NCI-H1092 treated with DMSO at 0.1 percent for 48 hours (cell line): ENCODE measurements at places on chromosomes 11 and 22.

DNA sequence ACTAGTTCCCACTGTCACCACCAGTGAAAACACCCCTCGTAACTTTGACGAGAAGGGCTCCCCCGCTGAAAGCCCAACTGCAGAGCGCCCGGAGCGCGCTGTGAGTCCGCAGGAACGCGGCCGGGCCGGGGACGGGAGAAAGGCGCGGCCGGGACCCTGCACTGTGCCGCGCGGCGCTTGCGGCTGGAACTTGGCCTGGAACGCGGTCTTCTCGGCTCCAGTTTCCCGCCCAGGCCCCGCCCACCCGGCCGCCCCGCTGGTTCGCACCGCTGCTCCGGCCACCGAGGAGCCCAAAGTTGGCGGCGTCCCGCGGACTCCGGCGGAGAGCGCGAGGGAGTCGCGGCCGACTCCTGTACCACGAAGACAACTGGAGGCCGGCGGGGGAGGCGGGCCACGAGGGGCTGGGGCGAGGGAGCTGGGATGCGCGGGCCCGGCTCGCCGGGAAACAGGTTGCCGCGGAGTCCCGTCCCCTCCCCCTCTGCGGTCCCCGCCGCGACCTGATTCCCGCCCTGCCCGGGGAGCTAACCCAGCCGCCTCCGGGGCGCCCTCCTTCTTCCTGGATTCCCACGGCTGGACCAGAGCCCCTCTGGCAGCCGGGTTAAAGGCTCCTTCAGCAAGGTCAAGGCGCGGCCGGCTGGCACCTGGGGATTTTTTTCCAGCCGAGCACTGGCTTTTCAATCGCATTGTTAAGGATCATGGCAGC, 3.4 kb downstream of the TENM4 start:
- DNase-seq, result peak; percentile 31

DNA sequence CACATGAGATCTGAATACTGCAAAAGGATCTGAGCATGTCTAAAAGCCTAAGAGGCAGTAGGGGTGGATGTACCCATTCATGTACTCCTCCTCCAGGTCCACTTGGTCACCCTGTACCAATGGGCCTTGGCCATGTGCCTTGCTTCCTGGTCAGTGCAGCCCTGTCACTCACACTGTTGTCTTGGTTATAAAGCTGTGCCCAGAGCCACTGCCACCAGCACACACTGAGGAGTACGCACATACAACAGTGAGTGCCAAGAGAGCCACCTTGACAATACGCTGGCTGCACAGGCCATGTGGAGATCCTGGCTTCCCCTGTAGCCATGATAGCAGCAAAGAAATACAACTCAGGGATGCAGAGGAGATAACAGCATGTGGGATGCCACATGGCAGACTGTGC, 96.4 kb upstream of the LDLRAD3 start:
- DNase-seq, result no peak

- no peak for DNase-seq
Measured at GRCh38 chr11:40434926-40435325, 1024.5 kb downstream of the LRRC4C start.

GRCh38 chr11:78350091-78350645, 67.5 kb downstream of the GAB2 start:
- peak; percentile 17 for DNase-seq

GRCh38 chr11:120306519-120307242, 18.4 kb upstream of the TLCD5 start:
- no peak for DNase-seq

GRCh38 chr22:24157822-24158135, 23.5 kb upstream of the SUSD2 start:
- no peak for DNase-seq

DNA sequence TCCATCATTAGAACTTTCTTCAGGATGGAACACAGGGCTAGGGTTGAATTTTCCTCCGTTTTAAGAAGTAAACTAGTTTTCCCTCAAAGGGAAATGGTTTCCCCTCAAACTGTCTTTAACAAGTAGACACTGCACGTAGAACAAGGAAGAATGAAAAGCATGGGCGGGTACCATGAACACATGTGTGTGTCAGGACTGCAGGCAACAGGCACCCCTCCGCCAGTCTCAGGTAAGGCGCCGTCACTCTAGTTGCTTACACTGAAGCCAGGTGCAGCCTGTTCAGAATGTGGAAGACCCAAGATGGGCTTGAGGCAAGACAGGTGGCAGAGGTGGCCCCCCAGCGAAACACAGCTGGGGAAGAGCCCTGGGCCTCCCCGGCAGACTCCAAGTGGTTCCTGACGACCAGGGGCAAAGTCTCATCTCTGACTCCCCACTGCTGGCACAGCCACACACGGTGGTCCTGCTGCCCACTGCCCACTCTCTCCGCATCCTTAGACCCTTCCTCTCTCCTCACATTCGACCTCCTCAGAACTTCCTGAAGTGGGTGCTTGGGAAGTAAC, 25.4 kb upstream of the MOB2 start:
- no peak for DNase-seq

- no peak for DNase-seq
Measured at GRCh38 chr22:48577691-48578090, 1250.0 kb downstream of the BRD1 start.

DNA sequence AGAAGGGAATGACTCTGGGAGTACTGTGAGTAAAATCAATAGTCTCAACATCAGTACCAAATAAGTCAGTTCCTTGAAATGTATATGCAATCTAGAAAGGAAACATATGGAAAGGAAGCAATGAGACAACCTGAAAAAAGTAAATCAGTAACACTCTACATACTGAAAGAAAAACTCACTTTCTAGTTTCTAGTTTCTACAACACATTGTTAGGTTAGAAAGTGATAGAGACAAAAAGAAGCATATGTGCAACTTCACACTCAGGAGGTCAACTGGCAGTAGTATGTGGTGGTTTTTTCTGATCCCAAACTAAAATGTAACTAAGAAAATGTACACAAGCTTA, 156.5 kb upstream of the SOX6 start:
- no peak for DNase-seq

GRCh38 chr11:59187587-59187986, 15.7 kb downstream of the DTX4 start:
- DNase-seq, result no peak

GRCh38 chr11:123815122-123815521, 9.0 kb upstream of the OR6M1 start:
- no peak for DNase-seq

GRCh38 chr11:12723421-12724300, 49.4 kb downstream of the TEAD1 start:
- no peak for DNase-seq

- DNase-seq, result no peak
Measured at GRCh38 chr11:32571039-32571438, 12.6 kb upstream of the EIF3M start.

DNA sequence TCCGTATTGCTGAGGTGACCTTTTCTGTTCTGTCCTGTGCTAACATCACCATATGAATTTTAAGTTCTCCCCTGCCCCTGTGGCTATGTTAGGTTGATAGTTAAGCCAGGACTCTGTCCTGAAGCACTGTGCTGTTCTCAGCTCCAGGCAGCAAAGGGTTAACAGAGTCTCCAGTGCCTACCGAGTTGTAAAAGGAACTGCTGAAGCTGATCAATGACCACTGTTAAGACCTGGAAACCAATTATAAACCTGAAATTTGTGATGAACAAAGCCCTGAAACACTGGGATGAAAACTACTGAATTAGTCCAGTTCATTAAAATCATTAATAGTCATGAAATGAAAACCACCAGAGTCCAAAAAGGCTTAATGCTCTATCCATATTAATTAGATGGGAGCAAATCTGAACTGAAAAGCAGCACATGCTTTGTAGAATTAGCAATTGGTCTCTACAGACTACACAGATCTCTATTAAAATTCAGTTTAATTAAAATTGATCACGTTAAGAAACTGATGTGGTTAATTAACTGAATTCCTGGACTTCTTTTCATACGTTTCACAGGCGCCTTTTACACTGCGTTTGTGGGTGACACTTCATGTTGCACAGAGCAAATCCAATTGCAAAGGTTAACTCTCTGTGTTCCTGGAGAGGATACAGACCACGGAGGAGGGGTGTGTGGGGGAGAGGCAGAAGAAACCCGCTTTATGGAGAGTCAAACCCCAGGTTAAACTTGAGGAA, 188.5 kb upstream of the MPPED2 start:
- DNase-seq, result no peak

DNA sequence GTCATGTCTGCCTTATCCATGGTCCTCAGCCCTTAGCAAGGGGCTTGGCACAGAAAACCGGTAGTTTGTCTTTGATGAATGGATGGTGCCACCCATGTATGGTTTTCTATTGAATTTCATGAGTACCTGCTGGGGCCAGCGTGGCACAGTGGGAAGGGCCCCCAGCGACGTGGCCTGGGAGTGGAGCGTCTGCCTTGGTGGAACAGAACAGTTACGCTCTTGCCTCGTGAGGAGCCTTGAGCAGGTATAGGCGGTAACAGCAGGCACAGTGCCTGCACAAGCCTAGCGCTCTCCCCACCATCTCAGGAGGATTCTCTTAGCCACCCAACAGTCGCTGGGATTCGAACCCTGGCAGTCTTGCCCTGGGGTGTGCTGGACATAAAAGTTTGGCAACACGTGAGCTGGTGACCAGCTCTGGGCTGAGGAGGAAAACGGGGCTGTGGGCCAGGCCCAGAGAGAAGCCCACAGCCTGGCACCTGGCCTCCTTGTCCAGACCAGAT, 3.0 kb upstream of the SSH3 start:
- no peak for DNase-seq

GRCh38 chr11:94776351-94777321, 8.5 kb downstream of the AMOTL1 start:
- peak; percentile 86 for DNase-seq

- DNase-seq, result no peak
Measured at GRCh38 chr11:134508219-134508990, 96.4 kb upstream of the B3GAT1 start.

- DNase-seq, result no peak
Measured at GRCh38 chr11:84524422-84525051, 1102.6 kb downstream of the DLG2 start.

DNA sequence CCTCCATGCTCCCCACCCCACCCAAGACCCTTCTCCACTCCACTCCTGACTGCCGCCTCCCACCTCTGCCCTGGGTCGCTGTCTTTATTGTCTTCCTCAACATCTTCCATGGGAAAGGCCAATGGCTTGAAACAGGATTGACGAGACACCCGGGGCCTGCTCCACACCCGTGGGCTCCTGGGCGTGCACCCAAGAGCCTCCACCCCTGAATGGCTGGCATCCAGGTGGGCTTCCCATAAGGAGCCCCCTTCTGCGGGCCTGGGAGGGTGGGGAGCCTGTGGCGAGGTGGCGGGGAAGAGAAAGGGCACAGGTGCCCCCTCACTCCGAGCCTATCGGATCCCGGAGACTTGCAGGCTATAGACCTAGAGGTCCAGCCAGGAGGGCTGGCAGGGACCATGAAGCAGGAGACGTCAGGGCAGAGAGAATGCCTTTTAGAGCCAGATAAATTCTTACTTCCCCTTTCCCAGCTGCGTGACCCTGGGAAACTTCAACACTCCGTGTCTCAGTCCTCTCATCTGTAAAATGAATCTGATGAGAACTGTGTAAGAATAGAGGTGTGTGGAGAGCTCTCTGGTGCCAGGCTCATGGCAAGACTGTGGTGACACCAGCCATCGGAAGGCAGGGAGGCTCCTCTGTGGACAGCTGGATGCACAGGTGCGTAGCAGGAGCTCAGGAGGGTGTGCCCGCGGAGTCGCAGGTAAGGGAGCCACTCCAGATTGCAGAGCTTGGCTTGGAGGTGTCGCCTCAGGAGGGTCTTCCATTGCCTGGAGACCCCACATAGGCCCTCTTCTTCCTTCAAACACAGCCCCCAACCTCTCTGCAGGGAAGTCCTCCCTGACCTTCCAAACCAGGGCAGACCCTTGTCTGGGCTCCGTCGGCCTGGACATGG, 53.9 kb downstream of the SMIM38 start:
- DNase-seq, result no peak

- no peak for DNase-seq
Measured at GRCh38 chr11:11944444-11944843, 64.0 kb downstream of the DKK3 start.

DNA sequence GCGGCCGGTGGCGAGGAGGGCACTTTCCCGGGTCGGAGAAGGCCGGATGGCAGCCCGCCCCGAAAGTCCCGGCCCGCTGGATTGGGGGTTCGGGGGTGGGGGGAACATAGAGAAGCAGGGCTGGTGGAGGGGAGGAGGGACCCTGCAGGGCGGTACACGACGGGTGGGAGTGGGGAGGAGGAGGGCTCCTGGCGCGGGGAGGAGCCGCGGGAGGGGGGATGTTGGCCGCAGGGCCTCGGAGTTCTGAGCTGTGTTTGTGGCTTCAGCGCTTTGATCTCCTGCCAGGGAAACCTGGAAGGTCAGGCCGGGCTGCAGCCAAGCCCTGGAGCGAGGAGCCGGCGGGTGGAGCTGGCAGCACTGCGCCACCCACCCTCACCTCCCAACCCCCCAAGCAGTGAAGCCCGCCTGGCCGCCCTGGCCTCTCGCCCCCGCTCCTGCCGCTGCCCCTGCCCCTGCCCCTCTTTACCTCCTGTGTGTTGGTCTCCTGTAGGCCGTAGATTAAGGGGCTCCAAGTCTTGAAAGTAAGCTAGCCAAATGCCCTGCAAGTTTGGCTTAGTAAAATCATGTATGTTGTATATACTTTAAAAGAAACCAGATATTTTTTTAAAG, 30.9 kb downstream of the C22orf31 start:
- peak; percentile 73 for DNase-seq

- no peak for DNase-seq
Measured at GRCh38 chr11:20518323-20518834, 81.0 kb upstream of the SLC6A5 start.

GRCh38 chr11:115885535-115886421, 381.6 kb upstream of the CADM1 start:
- peak; percentile 70 for DNase-seq

- DNase-seq, result no peak
Measured at GRCh38 chr22:17880468-17880867, 106.2 kb upstream of the BID start.

- DNase-seq, result no peak
Measured at GRCh38 chr11:77687088-77687487, 49.5 kb upstream of the CLNS1A start.
